Neural crest cell (in vitro differentiated cells): ENCODE measurements at places on chromosomes 3 and 15.

DNA sequence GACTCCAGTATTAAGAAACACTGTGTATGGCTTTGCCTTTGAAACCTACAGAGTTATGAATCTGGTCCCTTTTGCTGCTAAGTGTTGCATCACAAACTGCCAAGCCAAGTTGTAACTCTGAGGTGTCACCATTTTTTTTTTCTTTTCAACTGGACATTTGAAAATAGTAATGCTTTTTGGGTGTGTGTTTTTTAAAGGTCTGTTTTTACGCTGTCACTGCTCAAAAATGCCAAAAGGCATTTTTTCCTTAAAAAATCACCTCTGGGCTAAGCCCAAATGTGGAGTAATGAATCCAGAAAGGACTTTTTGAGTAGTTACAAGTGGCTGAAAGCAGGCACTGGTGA lies 9.5 kb downstream of the SMAD3 start:
- DNase-seq: no peak

GRCh38 chr3:71282976-71283375 lies 300.6 kb downstream of the FOXP1 start:
- no peak for DNase-seq

GRCh38 chr3:19901337-19901736 lies 32.7 kb downstream of the EFHB start:
- no peak for DNase-seq

DNA sequence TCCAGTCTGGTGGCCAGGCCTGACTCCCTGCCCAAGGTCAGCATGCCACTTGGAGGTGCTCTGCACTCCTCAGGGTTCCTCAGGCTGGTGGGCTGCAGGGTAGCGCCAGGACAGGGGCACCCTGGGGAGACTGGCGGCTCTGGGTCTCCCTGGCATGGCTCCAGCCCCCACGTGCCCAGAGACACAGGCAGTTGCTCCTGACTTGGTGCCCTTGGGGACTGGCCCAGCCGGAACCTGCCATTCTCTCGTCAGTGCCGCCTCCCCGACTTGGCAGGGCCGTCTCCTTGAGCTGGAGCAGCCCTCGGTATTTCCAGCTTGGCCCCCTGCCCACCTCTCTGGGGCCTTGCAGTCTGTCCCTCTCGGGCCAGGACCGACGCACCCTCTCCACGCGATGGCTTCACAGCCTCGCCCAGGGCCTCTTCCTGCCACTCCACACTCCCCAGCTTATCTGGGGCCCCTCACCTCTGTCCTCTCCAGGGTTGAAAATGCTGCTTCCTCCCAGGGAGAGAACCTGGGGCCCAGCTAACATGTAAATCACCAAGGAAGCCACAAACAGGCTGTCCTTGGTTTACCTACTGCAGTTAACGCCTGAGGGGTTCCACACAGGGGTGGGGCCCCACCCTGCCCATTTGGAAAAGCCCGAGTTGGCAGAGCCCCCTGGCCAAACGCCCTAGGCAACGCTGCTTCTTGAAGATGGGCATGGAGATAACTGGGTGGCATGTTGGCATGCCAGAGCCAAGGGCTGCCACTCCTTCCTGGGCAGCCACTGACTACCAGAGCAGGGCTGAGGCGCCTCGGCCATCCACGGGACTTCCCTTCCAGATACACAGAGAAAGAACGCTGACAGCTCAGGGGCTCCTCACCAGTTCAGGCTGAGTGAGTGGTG lies 61.4 kb downstream of the SMAD6 start:
- DNase-seq: no peak

DNA sequence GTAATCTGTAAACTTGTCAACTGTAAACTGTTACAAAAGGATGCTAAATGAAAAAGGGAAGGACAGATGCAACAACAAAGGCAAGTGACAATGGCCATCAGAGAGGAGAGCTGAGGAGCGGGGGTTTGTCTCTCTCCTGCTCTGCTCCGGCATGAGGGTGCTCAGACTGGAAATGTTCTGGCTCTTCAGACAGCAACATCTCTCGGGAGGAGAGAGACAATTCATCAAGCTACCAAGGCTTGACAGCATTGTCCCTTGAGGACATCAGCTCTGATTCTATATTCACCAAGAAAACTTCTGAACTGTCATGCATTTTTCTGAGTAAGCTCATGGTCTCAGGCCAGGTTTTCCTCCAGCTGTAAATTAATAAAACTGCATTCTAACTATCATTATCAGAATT lies 408.2 kb downstream of the IGSF11 start:
- DNase-seq: no peak

DNA sequence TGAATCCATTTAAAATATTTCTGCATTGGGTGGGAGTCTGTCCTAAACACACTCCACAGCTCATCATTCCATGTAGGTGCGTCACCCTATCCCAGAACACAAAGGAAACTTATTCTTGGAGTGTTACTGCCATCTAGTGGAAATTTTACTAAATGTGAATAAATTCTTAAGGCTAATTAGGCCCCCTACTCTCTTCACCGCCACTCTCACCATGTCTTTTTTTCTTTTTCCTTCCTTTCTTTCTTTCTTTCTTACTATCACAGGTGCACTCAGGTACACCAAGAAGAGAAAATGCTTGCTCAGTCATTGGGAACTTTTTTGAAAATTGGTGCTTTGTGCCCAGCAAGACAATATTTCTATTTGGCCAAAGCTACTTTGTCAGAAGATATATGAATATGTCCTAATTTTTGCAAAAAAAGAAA lies 26.4 kb upstream of the ATP8B4 start:
- no peak for DNase-seq

DNA sequence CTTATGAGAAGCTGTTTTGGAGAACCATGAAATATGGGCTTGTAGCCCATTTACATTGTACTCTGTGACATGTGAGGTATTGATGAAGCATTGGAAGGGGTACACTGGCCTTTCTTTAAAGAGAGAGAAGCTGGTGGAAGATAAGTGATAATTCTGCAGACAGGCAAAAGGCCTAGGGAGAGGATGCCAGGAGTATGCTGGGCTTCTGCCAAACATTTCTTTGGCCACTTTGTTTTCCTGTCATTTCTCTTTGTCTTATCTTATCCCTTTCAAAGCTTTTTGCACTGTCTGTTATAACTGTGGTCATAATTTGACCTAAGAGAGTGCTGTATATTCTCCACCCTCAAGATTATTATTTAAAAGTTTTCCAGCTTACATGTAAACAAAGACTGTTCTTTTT lies 109.6 kb upstream of the SEMA6D start:
- DNase-seq: no peak

GRCh38 chr3:13477943-13478342 lies 2.2 kb upstream of the HDAC11 start:
- DNase-seq: no peak

DNA sequence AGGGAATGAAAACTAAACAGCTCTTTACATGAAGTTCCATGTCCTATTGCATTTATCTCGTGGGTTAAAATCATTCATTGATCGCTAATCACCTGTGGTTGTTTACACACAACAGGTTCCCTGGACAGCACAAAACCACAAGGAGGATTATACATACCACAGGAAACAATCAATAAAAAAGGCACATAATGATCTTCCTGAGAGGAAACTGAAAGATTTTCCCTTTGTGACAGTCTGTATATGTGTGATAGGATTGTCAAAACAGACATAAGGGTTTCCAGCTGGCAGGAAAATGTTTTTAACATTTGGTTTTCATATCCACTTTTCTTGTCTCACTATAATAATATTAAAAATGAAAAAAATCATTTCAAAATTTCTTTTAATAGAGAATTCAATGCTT lies 541.8 kb downstream of the NLGN1 start:
- DNase-seq: no peak
